Stimulated activated memory B cell treated with anti-CD40 and anti-IgM and Interleukin-4, amounts not matched to agents 10 μg/mL and 1 μg/mL and 100 μg/mL, for 72 hours (primary cell): ENCODE measurements at places on chromosomes 3 and 15.

DNA sequence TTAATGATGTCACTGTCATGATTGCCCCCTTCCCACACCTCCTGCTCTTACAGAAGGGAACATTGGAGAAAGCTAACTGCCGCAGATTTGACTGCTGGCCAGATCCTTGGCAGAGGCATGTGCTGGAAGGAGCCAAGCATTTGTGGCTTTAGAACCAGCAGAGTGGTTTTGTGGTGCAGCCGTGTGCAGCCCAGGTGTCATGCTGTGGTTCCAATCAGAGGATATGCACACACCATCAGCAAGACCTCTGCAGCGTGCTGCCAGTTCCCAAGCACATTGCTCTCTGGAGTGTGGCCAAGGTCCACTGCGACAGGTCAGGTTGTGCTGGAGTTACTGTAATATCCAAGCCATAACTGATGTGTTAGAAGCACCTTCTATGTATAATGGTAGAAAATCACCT, 61.6 kb downstream of the OTOL1 start:
- ATAC-seq: no peak

- ATAC-seq: no peak
Measured at GRCh38 chr3:24538891-24539290, 44.2 kb upstream of the THRB start.

GRCh38 chr3:145776782-145777408, 384.1 kb downstream of the PLOD2 start:
- ATAC-seq: no peak

DNA sequence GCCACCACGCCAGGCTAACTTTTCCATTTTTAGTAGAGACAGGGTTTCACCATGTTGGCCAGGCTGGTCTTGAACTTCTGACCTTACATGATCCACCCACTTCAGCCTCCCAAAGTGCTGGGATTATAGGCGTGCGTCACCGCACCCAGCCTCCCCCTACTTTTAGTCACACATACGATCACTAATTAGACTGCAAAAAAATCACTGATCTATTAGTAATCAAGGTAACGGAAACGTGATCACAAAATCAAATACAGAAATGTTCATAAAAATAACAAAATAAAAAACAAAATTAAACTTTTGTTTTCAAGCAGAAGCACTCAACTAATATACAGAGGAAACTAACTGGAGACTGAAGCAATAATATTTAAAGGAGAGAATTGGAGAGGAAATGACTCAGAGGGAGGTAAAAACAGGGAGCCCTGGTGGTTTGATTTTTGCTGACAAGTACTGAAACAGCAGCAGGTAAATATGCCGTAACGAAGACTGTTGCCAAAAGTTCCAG, 4.6 kb downstream of the WDR53 start:
- no peak for ATAC-seq

DNA sequence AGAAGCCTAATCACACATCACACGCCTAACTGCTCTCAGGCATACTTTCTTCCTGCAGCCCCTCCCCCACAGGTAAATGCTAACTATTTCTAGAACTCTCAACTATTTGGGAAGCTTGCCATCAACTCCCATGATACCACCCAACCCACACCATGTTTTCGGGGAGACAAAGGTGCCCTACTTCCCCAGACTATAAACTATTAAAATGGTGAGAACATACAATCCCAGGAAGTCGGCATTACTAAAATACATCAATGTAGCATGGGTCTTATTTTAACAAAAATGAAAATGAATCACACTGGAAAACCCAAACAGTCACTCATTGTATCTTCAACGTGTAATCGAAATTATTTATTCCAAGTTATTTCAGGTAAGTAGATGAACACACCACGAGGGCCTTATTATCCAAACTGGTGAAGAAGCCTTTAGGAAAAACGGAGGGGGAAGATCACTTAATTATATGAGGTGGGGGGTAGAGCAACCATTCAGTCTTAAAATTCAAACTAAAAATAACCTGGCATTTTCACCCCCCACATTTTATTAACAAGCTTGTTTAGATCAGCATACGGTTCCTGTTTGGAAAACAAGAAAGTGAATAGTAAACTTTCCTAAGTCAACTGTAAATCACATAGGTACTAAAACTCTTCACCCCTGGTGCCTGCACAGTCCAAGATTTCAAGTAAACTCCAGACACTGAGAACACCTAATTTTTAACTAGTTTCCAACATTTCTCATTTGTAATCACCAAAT, 1.9 kb downstream of the TBL1XR1 start:
- no peak for ATAC-seq
